GF-D8 (cell line): ENCODE measurements at places on chromosomes 1 and 21.

GRCh38 chr21:41713495-41714281, 53.2 kb downstream of the RIPK4 start:
- no peak for DNase-seq

DNA sequence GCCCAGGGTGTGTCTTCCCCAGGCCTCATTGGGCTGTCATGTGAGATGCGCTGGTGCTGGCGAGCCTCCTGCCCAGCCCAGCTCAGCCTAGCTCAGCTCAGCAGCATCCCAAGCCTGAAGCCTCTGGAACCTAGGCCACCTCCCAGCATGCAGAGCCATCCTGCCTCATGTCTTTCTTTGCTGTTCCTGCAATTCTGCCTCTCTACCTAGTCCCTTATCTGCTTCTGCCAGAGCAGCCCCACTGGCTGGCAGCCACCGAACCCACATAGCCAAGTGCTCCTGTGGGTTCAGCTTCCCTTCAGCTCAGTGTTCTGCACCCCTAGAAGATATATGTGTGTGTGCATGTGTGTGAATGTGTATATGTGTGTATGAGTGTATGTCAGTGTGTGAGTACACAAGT, 291.5 kb upstream of the VAMP3 start:
- DNase-seq: no peak

- DNase-seq: no peak
Measured at GRCh38 chr1:168141871-168142385, 5.2 kb upstream of the GPR161 start.

GRCh38 chr1:231836227-231836893, 209.8 kb downstream of the DISC1 start:
- no peak for DNase-seq

DNA sequence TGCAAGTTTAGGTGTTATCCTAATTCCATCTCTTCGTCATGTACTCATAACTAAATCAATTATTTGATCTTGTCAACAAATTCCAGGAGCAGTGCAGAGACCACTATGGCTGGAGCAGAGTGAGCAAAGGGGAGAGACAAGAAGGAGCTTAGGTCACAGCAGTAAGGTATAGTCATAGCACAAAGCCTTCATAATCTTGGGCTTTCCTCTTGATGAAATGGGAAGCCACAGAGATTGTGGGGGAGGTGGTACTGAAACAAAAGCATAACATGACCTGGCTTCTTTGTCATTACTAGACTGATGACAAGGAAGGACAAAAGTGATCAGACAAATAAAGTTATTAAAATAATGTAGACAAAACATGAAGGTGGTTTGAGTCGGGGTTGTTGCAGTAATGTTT, 60.1 kb upstream of the PTGS2 start:
- DNase-seq: no peak
